ENCODE measurements at places on chromosomes 11 and 22.

GRCh38 chr11:103714246-103714645 lies 322.2 kb upstream of the DDI1 start:
- no peak for DNase-seq

GRCh38 chr22:17675584-17675983 lies 37.0 kb downstream of the BCL2L13 start:
- no peak for DNase-seq

DNA sequence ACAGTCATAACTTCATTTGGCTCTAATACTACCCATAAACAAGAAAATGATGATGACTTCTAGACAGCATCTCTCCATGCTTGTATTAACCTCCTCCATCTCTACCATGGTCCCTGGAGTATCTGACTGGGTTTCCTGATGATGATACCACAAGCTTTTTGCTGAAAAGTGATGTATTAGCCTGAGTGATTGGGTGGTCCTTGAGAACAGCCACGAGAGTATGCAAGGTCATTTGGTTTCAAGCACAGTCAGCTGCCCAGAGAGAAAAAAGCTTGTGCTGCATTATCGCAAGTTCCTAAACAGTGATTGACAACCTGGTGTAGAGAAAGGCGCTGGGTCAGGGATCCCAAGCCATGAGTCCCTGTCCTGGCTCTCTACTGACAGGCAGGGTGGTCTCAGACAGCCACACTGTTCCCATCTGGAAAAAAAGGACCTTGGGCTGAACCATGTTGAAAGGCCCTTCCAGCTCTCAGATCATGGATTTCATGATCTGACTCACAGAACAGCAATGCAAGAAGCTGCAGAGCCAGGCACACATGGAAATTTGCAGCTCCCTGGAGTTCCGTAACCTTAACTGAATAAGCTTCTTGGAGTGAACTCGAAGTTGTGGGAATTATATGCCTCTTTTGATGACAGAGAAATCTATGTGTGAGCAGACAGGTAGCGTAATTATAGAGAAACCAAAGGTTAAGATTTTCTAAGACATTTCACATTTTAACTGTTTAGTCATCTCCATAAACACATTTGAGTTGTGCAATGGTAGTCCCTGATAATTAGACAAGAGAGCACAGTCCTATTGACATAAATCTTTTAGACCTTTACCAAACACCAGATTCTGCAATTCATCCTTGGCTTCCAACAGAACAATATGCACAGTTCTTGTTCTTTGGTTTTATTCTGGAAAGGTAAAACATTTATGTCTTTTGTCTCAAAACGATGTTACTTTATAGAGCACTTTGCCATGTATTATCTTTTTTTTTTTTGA lies 54.1 kb upstream of the UBASH3B start:
- DNase-seq, result no peak

DNA sequence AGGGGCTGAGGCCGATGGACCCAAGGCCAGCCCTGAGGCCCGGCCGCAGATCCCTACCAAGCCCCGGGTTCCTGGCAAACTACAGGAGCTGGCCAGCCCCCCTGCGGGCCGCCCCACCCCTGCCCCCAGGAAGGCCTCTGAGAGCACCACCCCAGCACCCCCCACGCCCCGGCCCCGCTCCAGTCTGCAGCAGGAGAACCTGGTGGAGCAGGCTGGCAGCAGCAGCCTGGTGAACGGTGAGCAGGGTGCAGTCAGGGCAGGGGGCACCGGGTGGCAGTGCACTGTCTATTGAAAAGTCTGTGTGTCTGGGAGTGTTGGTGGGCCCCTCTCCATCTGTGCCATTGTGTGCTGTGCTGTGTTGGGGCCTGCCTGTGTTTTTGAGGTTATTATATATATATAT lies 16.1 kb downstream of the MICALL1 start:
- no peak for DNase-seq

GRCh38 chr11:122271745-122272144 lies 155.7 kb upstream of the BLID start:
- DNase-seq, result no peak

GRCh38 chr11:126129727-126130671 lies 67.3 kb upstream of the CDON start:
- no peak for DNase-seq

- DNase-seq, result peak; percentile 73
Measured at GRCh38 chr11:124114942-124115781, at the start of gene VWA5A. VWA5A (plus strand) TSS chr11:124115450; CDS start chr11:124117512, 2,062 bp downstream.

GRCh38 chr11:79392161-79392560 lies 48.7 kb downstream of the TENM4 start:
- DNase-seq, result no peak

DNA sequence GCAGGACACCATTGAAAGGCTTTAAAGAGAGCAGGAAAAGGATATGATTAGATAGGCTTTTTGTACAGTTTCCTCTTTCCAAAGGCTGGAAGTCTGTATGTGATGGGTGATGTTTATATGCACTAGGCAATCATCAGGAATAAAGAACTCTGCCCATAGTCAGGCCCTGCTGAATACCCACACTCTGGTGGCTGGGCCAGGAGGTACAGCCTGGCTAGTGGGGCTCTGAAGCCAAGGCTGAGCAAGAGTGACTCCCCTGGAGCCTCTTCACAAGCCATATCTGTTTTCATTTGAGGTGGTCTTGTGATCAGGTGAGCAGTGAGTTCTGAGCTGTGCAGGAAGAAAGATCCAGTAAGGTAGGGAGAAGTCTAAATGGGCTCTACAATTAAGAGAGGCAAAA lies 539.9 kb upstream of the CCDC90B start:
- DNase-seq, result no peak

DNA sequence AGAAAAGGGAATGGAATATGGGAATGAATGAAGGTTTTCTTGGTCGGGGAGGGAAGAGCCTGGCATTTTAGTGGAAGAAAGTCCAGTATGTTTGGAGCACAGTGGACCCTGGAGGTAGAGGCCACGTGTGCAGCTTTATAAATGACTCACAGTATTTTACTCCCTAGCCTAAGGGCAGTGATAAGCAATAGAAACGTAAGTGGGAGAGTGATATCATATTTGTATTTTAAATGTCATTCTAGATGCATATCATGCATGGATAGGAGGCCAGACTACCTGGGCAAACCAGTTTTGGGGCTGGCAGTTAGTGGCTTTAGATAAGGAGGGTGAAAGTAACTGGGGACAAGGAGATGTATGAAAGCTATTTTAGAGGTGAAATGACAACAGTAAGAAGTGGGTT lies 174.1 kb downstream of the ARHGAP42 start:
- no peak for DNase-seq

DNA sequence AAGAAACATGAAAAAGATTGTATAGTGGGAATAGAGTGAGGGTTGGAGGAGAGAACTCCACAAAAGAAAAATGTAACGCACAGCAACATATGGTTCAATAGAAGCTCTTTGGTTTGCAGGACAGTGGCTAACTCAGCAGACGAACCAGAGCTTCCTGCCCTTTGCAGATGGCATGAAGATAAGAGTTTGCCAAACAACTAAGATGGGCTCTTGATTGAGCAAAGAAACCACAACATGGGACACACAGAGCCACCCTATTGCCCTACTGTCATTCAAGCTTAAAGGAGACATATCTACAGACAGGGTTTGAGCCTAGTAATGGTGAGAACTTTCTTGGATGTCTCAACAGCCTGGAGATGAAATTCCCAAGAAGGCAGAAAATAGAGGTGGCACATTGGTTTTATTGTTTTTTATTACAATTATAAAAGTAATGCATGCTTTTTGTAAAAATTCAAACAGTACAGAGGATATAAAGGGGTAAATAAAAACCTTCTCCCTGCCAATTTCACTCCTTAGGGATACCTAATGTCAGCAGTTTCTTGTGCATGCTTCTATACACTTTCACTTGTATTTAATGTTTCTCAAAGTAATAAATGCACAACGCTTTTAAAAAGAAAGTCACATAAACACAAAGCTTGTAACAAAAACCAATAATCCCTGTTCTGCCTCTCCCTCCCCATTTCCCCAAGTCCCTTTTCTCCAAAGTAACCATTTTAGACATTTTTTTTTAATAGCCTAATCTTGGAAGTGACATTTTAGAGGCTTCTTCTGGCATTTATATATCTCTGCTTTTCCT lies 63.7 kb downstream of the COPB1 start:
- no peak for DNase-seq

DNA sequence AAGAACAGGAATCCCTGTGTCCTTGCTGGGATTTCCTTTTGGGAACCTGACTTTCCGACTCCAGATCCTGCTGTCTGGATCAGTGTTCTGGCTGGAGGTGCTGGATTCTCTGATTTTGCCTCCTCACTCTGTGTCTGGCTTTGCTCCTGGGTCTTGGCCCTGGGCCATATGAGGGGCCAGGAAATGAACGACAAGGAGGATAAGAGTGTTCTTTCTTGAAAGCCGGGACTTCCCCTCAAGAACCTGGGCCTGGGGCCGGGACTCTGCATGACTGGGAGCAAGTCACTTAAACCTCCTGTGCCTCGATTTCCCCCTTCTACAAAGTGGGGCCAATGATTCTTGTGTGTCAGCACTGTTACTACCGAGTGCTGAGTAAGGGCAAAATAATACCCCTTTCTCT lies 2.9 kb upstream of the MYO7A start:
- no peak for DNase-seq

GRCh38 chr11:109547356-109548027 lies 125.5 kb downstream of the C11orf87 start:
- DNase-seq, result no peak

GRCh38 chr22:35465109-35465701 lies 65.3 kb downstream of the MCM5 start:
- no peak for DNase-seq

GRCh38 chr22:41929418-41929810 lies 2.8 kb upstream of the TNFRSF13C start:
- no peak for DNase-seq

DNA sequence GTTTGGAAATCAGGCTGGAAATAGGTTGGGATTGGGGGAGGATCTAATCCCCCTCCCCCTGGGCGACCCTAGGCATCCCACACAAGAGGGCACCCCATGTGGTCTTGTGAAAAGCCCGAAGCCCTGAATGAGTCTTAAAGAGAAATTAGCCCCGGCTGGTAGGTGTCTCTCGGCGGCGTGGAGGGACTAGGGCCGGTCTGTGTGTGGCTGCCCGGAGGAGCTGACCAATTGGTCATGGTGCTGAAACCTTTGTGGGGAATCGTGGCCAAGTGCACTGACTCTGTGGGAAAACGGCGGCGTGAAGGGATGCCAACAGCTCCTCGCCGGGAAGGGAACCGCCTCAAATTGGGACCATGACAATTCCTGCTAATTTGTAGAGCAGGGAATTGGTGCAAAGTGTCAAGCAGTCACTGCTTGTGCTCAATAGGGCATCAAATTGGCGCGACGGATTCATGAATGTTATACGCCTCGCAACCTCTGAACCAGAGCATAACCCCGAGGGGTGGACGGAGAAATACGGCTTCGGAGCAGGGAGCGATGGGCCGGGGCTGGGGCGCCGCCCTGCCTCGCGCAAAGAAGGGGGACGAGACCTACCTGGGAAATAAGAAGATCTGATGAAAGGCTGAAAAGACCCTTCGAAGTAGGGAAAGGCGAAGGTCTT lies 1.5 kb downstream of the DBX1 start:
- peak; percentile 64 for DNase-seq

DNA sequence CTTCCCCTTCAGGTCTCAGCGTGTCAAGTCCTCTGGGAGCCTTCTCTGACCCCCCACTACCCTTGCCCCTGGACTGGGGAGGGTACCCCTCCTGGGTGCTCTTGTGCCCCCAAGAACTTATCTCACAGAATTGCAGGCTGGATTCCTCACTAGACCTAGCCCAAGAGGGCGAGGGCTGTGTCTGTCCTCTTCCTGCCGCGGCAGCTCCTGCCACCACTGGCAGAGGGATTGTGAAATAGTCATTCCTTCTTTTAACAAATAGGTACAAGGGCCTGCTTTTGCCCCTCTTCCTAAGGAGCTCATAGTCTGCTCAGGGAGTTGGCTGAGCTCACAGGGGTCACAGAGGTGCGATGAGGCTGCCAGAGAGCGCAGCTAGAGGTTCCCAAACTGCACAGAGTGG lies 5.5 kb downstream of the RAB36 start:
- no peak for DNase-seq

- DNase-seq, result no peak
Measured at GRCh38 chr11:78664636-78665035, 90.0 kb upstream of the NARS2 start.

DNA sequence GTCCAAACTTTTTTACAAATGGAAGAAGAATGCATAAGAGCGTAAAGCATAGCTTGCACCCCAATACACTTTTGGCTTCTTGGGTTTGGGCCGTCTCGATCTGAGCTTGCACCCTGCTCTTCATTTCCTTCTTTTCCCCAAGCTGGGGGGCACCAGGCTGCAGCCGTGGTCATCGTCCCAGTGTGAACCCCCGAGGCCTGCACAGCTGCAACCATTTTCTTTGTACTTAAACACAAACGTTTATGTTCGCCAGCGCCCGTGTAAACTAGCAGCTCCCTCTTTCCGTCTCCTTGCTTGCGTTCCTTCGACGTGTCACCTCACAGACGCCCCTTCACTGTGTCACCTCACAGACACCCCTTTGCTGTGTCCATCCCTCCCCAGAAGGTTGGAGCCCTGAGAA lies 10.1 kb downstream of the KRTAP5-5 start:
- no peak for DNase-seq

DNA sequence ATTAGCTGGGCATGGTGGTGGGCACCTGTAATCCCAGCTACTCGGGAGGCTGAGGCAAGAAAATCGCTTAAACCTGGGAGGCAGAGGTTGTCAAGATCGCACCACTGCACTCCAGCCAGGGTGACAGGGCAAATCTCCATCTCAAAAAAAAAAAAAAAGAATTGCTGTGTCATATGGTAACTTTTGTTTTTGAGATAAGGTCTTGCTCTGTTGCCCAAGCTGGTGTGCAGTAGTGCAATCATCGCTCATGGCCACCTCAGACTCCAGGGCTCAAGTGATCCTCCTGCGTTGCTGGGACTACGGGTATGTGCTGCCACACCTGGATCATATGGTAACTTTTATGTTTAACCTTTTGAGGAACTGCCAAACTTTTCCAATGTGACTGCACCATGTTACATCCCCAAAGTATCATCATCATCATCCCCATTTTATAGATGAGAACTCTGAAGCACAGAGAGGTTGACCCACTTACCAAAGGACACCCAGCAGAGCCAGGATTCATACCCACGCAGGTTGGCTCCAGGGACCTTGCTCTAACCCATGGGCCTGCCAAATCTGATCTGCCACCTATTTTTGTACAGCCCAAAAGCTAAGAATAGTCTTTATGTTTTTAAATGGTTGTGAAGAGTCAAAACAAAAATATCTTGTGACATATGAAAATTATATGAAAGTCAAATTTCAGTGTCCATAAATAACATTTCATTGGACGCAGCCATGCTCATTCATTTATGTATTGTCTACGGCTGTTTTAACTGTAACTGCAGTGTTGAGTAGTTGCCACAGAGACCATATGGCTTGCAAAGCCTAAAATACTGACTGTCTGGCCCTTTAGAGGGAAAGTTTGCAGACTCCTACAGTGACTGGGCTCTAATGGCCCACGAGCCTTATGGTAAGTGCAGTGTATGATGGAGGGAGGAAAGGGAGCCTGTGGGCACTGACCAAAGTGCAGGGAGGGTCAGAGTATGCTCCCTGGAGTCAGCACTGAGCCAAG lies 45.3 kb downstream of the GDPD5 start:
- no peak for DNase-seq

- no peak for DNase-seq
Measured at GRCh38 chr11:15150507-15150906, 35.8 kb downstream of the INSC start.

GRCh38 chr22:46069521-46070214 lies 80.7 kb upstream of the PPARA start:
- DNase-seq, result no peak

GRCh38 chr11:65791719-65792213 lies 4.9 kb downstream of the OVOL1 start:
- DNase-seq, result no peak

- DNase-seq, result no peak
Measured at GRCh38 chr11:133925756-133926155, 31.0 kb downstream of the IGSF9B start.

Data from right renal cortex interstitium (tissue), 3 donors.